Smooth muscle cell of the umbilical artery (primary cell): ENCODE measurements at places on chromosomes 1 and 21. TPM values are rescaled to one million over a fixed set of nuclear protein-coding genes. Genes with fewer than 3 reads are reported as not detected.

ERRFI1 gene
- total RNA-seq = 11.9 and 65.2 TPM in 2 replicates

PPM1J gene
- 0.59 and 1.6 TPM in 2 replicates for total RNA-seq

EXO1 gene
- 2.4 and 7.9 TPM in 2 replicates for total RNA-seq

LORICRIN gene
- not detected in 2 replicates for total RNA-seq

DYNLT4 gene
- not detected in 2 replicates for total RNA-seq

PIK3CD gene
- 5.3 and 14.6 TPM in 2 replicates for total RNA-seq
